ENCODE measurements at places on chromosomes 2 and 18.

DNA sequence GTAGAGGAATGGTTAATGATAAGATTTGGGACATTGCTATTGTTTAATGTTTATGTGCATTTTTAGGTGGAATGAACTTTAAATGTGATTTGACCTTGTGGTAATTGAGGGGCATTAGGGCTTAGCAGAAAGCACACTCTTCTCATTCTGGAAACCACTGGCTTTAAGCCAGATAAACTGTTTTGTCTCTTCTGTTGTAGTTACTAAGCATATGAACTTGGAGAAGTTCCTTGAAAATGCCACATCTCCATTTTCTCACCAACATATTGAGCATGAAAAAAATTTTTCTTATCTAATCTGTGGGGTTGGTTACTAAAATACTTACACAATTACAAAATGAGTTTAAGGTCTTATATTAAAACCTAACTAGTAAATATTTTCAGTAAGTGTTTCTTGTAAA, 70.8 kb upstream of the FSHR start:
- DNase-seq: no peak

GRCh38 chr2:172977270-172978062, 98.2 kb upstream of the MAP3K20 start:
- DNase-seq: no peak

- no peak for DNase-seq
Measured at GRCh38 chr18:47680488-47680887, 250.0 kb downstream of the SMAD2 start.

GRCh38 chr2:181656450-181657291, at the start of gene CERKL:
Gene CERKL (minus strand): TSS chr2:181657105. CDS start chr2:181657006, 99 bp downstream.
- DNase-seq: peak; percentile 13

- DNase-seq: no peak
Measured at GRCh38 chr2:39990335-39990900, 211.4 kb upstream of the THUMPD2 start.

GRCh38 chr18:63890950-63891304, 3.4 kb downstream of the SERPINB2 start:
- no peak for DNase-seq

- DNase-seq: no peak
Measured at GRCh38 chr2:190598621-190599020, 50.3 kb upstream of the NAB1 start.

DNA sequence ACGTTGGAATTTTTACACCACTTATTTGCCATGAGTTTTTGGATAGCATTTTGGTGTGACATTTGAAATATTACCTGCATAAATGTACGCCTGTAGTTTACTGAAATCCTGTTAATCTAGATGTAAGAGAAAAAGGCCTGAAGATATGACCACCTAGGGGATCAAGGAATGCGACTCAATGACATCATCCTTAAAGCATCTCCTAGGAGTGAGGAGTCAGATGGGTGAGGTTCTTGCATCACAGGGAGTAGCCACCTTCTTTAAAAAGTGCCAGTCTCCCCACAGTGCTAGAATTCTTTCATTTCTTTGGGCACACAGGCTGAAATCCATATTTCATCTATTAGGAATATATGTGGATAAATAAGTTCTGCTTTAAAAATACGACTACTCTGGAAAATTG, 34.5 kb downstream of the ADCYAP1 start:
- no peak for DNase-seq

DNA sequence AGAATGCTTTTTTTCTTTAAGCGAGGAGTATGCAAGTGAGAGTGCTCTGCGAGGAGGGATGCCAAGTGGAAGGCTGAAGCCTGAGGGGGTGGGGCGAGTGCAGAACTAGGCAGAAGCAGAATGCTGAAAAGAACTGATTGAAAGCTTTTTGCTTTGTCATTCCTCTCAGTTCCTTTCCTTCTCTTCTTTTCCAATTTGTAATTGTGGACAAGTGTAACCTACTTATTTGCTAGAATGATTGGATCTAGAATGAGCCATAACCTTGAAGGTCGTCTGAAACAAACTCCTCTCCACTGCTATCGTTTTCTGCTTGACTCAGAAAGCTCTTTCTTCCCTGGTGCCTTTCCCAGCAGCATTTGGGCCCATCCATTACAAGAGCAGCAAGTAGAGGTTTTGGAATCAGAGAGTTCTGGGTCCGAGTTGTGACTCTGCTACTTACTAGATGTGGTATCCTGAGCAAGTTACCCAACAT, 115.3 kb downstream of the METTL8 start:
- DNase-seq: no peak

DNA sequence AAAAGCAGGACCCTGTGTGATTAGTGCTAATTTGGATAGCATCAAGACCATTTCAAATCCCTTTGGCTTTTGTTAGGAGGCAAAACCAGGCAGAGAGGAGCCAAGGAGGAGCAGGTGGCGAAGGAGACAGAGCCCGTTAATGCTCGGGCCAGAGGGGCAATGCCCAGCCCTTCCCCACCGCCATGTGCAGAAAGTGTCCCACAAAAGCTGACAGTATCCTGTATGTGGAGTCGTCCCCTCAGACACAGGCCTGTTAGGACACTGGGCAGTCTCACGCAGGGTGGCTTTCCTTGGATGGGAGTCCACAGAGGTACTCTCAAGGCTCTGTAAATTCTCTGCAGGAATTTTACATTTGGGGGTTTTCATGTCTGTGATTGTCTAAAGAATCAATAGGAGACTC, 44.8 kb upstream of the TFCP2L1 start:
- DNase-seq: no peak

GRCh38 chr2:191100216-191100615, 50.6 kb downstream of the STAT4 start:
- DNase-seq: no peak

- DNase-seq: no peak
Measured at GRCh38 chr2:230974096-230974913, 21.6 kb upstream of the SPATA3 start.

GRCh38 chr18:55090564-55091188, 131.4 kb upstream of the CCDC68 start:
- DNase-seq: no peak

DNA sequence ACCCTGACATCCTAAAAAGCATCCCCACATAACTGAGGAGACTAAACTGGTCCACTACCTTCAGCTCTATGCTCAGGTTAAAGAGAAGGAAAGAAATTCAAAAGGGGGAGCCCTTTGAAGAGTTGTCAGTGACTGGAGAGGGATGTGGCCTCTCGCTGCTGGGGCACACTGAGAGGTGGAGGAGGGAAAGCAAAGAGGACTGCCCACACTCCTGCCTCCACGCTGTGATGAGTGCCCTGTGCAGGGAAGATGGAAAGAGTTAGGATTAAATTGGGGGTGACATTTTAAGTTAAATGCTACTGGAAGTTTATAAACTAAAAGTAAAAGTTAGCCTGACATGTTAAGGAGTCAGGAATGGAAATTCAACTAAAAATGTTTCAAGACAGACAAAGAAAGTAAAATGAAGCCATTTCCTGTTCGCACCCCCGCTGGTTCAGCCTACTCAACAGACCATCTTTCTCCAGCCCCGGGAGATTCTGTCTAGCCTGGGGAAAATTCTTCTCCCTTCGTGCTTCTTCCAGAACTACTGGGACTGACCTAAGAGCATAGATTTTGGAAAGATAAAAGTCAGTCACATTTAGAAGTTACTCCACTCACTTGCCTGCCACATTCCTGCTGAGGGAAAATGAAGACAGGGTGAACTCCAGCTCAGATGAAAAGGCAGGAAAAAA, 17.8 kb upstream of the INO80C start:
- no peak for DNase-seq

GRCh38 chr2:212538305-212539071, at the start of gene ERBB4:
Gene ERBB4 (minus strand): TSS chr2:212538802. CDS start chr2:212538530, 272 bp downstream.
- DNase-seq: peak; percentile 27

GRCh38 chr2:238654479-238655197, 193.2 kb upstream of the TWIST2 start:
- DNase-seq: no peak

DNA sequence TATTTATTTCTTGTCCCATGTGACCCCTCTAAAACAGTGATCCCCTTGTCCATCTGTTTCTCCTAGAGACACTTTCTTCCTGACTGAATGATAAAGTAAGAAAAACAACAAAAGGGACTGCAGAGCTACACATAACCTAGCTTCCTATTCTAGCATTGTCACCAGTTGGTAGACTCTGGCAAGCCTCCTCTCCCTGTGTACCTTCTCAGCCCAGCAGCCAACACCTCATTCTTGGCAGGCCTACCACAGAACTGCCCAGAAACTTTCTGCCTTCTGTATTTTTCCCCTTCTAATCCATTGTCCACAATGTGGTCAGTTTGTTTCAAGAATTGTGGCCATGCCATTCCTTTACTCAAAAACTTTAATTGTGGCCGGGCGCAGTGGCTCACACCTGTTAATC, 13.4 kb downstream of the SMC6 start:
- no peak for DNase-seq

- no peak for DNase-seq
Measured at GRCh38 chr2:70255637-70256314, 2.2 kb upstream of the PCYOX1 start.

DNA sequence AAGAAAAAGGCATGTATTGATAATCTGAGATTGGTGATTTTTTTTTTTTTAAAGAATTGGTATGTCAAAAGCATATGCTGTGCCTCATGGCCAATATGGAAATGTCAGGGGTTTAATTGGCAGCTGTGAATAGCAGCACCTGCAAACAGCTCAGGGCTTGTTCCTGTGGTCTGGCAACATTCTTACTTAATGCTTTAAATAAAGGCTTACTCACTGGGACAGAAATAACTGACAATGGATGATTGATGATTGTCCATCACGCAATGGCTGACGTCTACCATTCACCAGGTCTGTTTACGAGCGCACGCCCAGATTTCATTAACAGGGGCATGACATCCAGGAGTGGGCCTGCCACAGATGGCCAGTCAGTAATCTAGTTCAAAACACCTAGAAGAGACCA, 66.7 kb downstream of the ETAA1 start:
- peak; percentile 47 for DNase-seq

DNA sequence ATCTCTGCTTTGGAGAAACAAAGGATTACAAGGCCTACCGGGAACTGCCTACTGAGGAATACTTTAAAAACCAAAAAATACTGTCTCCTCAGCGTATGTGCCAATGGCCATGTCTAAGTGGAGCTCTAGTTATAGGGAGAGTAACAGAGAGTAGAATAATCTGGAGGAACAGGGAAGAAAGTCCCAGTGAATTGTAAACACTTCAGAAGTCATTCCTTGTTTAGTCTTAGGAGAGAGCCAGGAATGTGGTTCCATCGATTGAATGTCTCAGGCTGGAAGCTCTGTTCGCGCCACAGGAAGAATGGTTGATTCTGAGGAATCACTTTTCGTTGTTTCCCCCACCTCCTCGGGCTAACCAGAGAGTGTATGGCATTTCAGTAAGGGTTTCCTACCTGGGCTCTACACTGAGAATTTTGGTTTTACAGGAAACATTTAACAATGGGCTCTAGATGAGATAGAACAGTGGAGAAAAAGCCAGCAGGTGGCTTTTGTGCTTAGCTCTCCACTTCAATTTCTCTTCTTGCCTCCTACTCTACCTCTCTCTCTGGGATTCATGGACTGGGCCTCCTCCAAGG, 88.7 kb downstream of the ACVR1 start:
- DNase-seq: no peak

- DNase-seq: no peak
Measured at GRCh38 chr2:181774685-181775084, 94.4 kb upstream of the NEUROD1 start.

DNA sequence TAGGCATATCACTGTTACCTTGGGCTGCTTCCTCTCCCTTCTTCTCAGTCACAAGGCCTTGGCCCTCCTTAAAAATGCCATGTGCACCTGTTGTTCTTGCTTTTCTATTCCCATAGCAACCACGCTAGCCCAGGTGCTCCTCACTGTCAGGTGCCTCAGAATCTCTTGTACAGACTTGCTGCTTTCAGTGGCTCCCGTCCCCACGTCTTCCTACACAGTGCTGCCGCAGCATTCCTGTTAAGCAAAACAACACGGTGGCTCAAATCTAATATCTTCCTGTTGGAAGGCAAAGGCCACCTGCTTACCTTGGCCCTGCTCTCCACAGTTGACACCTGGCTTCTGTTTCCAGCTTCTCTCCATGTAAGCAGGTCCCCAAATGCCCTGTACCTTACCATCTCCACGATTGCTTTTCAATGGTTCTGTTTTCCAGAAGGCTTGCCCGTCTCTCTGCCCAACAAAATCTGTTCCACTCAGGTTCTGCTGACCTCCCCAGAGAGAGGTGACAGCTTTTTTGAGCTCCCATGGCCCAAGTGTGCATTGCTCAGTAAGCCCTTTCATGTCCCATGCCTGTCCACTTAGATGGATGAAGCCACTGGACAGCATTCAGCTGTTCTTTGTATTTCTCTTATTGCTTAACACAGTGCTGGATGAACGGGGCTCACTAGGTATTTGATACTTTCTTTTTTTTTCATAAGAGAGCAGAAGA, 240.4 kb downstream of the PRKCE start:
- DNase-seq: no peak

GRCh38 chr2:8116661-8117060, 565.2 kb upstream of the ID2 start:
- no peak for DNase-seq

DNA sequence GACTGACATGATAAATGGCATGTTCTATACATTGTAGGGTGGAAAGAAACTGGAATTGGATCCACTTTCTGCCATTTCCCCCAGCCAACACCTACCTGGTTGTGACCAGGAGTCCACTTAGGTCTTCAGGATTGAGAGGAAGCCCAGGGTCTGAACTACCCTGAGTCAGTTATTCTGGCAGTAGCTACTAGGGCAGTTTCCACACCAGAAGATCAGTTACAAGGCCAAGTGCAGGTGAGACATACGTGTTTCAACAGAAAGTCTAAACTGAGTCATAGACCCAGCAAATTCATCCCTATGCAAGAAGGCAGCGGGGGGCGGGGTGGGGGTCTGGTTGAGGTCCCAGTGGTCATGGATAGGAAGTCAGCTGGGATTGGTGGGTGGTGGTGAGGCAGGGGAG, 21.9 kb downstream of the ANTXR1 start:
- DNase-seq: no peak

- no peak for DNase-seq
Measured at GRCh38 chr2:94759211-94759610, 112.0 kb upstream of the TEKT4 start.

DNA sequence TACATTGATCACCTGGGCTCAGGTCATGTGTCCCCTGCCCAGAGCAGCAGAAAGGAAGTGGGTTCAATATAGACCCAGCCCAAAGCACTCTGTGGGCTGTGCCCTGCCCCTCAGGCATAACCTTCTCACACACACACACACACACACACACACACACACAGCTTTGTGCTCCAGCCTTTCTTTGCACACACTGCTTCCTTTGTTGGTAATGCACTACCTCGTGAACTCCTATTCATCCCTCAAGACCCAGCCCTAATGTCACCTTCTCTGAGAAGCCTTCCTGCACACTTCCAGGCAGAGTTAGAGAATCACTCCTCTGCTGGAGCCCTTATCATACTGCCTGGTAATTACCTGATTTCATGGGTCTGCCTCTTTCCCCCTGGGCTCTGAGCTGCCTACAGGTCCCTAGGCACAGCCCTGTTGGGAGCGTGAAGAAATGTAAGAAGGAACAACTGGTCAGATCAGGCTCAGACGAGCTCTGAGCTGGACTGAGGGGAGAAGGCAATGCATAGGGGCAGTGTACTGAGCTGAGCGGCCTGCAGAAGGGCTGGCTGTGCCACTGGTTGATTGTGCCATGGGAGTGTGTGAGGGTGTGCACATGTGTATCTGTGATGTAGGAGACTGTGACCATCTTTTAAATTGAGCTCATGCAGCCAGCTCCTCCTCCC, 210.3 kb downstream of the GLI2 start:
- DNase-seq: no peak

- DNase-seq: no peak
Measured at GRCh38 chr2:58019229-58019628, 27.4 kb upstream of the VRK2 start.

Data from BE2C (cell line).